ENCODE measurements at places on chromosomes 3 and 15. TPM values are rescaled to one million over a fixed set of nuclear protein-coding genes. Genes with fewer than 3 reads are reported as not detected.

GRCh38 chr3:19947549-19948225 is 790 bp downstream of the RAB5A start:
- peak; percentile 80 for DNase-seq
- H3K36me3 ChIP-seq: peaks cover 19% of the 10 kb centered on the region
- H3K27ac ChIP-seq: peak overlapping the region; percentile 99
- peaks cover 56% of the 10 kb centered on the region for H3K4me1 ChIP-seq
- no peaks in the 10 kb centered on the region for H3K27me3 ChIP-seq

DNA sequence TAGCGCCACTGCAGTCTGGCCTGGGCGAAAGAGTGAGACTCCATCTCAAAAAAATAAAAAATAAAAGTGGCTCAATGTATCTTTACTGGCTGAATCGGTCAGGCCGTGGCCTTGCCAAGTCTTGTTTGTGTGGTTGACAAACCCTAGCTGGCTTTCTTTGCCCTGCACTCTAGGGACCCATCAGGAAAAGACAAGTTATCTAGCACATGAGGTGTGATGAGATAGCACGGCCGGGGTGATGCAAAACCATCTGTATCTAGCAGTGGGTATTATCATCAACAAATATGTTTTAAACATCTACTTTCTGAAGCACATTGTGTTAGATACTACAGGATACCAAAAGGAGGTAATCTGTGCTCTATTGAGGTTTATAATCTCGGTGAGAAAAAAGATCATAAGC is 3.9 kb upstream of the DPP8 start:
- no peak overlapping the region for H3K27ac ChIP-seq
- no peaks in the 10 kb centered on the region for H3K36me3 ChIP-seq
- DNase-seq: no peak
- no peak overlapping the region for H3K4me3 ChIP-seq
- H3K4me1 ChIP-seq: peaks cover 5% of the 10 kb centered on the region

Gene ANKUB1
- total RNA-seq: not detected

Gene FBXO40
- under 0.01 TPM for total RNA-seq

Gene SLC7A14
- total RNA-seq: 2.4 TPM
